ENCODE measurements at places on chromosomes 1 and 21.

DNA sequence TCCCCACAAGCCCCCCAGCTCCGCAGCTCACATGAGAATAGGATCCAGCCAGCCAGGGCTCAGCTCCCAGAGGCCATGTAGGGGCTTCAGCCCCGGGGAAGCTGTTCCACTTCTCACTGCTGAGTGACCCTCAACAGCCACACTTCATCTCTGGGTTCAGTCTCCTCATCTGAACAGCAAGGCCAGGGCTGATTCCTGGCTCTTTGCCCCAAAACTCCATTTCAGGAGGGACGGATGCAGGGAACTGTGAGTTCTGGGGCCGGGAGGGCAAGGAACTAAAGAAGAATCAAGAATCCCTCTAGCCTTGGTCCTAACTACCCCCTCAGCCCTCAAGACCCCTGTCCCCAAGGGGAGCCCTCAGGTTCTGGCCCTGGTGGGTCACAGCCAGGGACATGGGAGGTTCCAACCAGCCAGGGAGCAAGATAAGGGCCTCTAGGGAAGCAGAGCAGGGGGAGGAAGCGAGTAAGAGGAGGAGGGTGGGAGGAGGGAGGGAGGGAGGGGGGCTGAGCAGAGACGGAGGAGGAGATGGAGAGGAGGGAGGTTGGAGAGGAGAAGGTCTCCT lies 13.1 kb downstream of the SDC3 start:
- DNase-seq: no peak

DNA sequence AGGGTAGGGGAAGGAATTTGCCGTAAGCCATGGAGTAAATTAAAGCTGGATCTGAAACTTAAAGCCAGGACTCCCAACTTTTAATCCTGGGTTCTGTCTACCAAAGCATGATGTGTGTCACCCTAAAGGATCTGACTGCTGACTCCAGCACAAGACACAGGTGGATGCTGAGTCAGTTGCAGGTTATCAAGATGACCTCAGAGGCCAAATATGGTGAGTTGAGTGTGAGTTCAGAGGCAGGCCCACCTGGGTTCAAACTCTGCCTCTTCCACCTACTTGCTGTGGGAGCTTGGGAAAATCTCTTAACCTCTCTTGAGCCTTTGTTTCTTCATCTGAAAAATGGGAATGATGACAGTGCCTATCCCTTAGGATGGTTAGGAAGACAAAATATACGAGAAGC lies 16.7 kb upstream of the LDLRAP1 start:
- DNase-seq: no peak

GRCh38 chr1:56461158-56462127 lies 117.9 kb downstream of the PLPP3 start:
- no peak for DNase-seq

- no peak for DNase-seq
These were observed 46.5 kb downstream of the KCNJ15 start for GRCh38 chr21:38303300-38303699.

GRCh38 chr1:39576016-39576657 lies 453 bp downstream of the PABPC4 start:
- DNase-seq: no peak

DNA sequence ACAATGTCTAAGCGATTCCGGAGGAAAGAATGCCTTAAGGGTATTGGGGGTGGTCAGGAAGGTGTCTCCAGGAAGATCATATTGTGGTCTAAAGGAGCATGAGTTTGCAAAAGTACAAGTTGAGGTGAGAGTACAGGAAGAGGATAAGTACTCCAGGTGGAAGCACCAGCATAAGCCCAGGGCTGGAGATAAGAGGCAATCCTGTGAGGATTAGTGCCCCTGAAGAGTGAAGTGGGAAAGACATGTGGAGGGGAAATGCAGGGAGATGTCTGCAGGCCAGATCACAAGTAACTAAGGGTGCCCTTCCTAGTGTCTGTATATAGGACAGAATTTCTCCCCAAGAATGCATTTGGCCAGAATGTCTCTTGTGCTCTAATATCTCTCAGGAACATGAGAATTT lies 188.3 kb upstream of the DPT start:
- DNase-seq: no peak

GRCh38 chr1:201516511-201517127 lies 9.7 kb upstream of the CSRP1 start:
- no peak for DNase-seq

- DNase-seq: no peak
These were observed 20.6 kb downstream of the ABCB10 start for GRCh38 chr1:229537894-229538293.

DNA sequence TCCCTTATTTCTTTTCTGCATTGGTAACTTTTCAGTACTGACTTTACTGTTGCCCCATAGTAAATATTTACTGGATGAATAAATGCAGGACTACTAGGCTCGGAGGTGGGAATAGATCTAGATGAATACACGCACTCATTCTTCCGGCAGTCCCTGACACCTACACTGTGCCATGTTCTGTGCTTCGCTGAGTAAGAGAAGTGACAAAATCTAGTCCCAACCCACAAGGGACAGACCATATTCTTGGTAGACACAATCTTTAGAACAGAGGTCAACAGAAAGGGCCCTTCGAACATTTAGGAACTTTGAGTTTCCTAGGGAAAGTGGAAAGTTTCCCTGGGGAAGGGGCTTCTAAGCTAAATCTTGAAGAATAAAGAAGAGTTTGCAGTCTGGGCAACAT lies 3.3 kb upstream of the CD52 start:
- DNase-seq: no peak

DNA sequence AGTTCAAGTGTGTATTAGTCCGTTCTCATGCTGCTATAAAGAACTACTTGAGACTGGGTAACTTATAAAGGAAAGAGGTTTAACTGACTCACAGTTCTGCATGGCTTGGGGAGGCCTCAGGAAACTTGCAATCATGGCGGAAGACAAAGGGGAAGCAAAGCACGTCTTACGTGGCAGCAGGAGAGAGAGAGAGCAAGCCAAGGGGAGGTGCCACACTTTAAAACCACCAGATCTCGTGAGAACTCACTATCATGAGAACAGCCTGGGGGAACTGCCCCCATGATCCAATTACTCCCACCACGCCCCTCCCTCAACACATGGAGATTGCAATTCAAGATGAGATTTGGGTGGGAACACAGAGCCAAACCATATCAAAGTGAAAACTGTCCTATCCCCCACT lies 4.1 kb upstream of the MIS18A start:
- DNase-seq: no peak

- peak; percentile 26 for DNase-seq
These were observed 7.3 kb upstream of the GNL2 start for GRCh38 chr1:37602750-37603694.

DNA sequence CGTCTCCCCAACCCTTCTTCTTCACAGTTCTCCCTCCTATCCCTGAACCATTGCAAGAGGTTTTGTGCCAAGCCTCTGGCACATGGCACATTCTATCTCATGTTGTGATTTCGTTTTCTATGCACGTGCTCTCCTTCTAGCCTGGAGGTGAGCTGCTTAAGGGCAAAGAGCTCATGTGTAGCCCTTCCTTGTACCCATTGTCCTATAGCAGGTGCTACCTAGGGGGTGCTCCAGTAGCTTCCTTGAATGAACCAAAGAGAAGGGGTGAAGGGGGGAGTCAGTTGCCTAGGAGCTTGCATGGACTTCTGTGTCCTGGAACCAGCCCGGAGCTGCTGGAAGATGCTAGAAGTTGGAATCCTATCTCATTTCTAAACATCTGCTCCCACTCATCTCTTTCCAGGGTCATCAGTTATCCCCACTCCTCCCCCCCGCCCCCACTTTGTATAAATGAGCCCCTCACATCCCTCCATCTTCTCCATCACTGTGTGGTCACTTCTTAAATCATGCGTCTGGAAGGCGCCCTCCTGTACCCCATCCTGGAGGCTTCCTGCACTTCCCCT lies 535 bp upstream of the DISC1 start:
- no peak for DNase-seq

GRCh38 chr1:3858231-3858981 lies 1.1 kb downstream of the DFFB start:
- DNase-seq: peak; percentile 12

DNA sequence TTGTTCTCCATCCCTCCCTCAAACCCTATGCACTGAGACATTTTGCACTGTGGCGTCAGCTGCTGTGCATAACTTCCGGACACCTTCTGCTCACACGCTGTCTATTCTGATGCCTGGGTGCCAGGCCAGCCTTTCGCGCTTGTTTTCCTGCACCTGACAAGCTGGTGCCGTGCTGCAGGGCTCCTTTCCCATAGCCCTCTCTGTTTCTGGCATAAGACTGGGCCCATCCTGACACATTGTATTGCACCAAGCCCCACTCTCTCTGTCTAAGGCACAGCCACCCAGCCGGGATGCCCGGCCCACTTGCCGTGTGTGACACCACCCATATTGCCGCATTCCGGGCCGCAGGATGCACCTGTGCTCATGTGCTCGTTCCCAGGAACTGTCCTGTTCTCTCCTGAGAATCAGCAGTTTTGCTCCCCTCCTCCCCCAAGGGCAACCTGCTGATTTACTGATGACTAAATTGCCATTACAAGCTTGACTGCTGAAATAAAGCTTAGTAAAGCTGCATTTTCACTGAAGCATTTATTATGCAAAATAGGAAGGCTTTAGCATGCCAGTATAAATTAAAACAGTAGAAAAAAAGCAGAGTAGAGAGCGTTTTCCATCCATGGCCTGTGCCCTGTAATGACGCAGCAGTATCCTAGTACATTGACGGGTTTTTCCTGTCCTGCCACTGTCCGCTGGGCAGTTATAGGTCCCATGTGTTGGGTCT lies 88.0 kb downstream of the CD247 start:
- no peak for DNase-seq

DNA sequence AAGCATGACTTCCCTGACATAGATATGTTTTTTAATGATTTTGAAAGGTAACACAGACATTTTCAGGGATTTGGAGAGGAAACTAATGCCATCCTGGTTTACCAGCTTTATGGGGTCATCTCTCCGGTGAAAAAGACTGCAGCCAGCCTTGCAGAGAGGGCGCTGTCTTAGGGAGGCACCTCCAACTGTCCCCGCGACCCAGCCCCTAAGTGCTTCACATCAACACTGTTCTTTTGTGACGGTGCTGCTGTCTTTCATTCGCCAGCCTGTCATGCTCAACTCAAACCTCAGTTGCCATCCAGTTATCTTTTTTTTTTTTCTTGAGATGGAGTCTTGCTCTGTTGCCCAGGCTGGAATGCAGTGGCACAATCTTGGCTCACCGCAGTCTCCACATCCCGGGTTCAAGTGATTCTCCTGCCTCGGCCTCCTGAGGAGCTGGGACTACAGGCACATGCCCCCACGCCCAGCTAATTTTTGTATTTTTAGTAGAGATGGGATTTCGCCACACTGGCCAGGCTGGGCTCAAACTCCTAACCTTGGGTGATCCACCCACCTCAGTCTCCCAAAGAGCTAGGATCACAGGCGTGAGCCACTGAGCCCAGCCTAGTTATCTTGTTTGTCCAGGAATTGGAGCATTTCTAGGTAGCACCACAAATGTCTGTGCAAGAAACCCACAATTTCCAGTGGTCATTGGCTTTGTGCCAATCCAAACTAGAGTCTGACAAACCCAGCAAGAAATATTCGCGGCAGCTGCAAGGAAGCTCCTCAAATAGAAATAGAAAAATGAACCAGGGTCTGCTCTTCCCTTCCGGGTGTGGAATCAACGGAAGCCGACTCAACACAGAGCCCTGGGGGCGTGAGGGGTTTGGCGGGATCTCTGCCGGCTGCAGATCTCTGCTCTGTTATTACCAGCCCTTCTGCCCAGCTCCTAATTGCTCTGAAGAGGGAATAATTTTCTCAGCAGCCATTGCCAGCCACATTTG lies 24.2 kb downstream of the PDE9A start:
- DNase-seq: peak; percentile 64

DNA sequence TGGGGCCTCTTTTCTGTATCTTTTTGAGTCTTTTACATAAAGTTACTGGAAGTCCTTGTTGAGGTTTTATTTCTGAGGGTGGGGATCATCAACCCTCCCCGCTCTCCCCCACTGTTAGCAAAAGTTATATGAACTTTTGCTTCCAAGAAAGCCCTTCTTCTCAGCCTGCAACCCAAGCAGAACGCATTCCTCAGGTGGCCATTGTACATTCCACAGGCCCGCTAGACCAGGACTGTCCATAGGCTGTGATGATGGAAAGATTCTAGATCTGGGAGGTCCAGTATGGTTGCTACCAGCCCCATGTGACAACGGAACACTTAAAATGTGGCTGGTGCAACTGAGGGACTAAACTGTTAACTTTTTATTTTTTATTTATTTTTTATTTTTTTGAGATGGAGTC lies 11.8 kb upstream of the YBX1 start:
- DNase-seq: no peak

DNA sequence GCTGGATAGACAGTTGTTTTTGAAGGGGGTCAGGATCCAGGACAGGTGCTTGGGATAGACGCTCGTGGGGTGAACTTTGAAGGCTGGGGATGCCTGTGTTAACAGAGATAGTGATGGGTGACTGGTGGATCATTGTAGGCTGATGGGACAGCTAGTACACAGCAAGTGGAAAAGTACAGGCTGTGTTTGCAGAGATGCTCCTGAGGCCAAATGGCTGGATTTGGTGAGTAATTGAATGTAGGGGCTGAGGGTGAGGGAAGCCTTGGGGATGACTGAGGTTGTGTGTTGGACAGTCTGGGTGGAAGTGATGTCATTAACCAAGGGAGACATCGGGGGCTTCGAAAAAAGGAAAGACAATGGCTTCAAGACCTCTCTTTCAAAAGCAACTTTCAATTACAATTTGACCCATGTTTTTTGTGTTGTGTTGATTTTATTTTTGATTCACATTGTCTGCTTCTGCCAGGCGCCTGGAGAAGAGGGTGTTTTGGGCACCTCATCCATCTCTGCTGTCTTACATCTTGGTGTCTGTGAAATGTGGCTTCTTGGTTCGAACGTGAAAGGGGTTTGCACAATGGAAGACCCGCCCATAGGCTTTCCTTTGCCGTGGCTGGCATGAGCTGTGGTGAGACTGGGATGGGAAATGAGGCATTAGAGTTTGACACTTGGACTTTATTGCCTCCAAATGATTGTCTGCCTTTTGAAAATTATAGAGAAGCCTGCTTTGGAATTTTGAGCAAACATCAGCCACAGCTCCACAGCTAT lies 147.5 kb downstream of the FOXD2 start:
- DNase-seq: no peak

- no peak for DNase-seq
These were observed 273.9 kb downstream of the TM2D1 start for GRCh38 chr1:61450872-61451571.

DNA sequence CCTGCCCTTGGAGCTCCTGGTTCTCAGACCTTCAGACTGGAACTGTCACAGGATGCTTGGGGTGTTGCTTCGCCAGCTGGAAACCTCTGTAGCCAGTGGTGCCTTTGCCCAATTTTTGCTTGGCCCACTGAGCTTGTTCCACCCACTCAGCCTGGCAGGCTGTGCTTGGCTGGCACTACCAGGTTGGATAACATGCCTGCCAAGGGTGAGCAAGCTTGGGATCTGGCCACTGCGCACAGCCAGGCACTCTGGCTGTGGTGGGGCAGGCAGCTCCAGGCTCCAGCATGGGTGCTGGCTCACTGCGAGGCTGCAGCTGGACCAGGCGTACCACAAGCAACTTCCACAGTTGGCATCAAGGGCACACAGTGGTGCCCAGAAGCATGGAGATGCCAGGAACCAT lies 967.8 kb upstream of the NCAM2 start:
- no peak for DNase-seq
